ENCODE measurements at places on chromosomes 6 and 20.
A peak's percentile ranks its signal among the peaks of the same experiment; 100 is the strongest.

DNA sequence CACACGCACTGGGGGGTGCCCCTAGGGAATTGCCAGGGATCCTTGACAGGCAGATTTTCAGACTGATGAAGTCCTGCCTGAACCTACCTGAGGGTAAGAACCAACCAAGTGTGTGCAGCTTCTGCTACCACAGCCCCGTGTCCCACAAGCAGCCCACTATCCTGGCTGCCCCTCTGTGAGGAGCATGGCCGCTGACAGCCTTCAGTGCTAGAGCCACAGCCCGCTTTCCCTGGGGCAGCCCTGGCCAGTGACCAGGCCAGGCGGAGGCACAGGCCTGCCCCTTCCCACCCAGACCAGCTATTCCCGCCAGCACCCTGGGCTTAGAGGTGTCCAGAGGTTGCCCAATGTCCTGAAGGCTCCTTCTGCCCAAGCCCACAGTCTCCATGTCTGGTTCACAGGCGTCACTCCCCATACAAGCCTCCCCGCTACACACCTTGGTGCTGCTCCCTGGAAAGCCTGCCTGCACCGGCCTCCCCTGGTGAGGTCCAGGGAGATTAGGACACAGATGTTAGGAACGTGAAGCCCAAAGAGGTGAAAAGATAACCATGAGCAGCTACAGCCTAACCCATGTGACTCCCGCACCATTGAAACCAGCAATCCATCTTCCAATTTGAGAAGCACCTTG lies 207.0 kb downstream of the SYNDIG1 start:
- DNase-seq: no peak

- no peak for DNase-seq
Observed at GRCh38 chr6:53154794-53155193, 6.2 kb upstream of the GCM1 start.

GRCh38 chr6:56958481-56958880 lies 3.6 kb downstream of the BEND6 start:
- DNase-seq: no peak

DNA sequence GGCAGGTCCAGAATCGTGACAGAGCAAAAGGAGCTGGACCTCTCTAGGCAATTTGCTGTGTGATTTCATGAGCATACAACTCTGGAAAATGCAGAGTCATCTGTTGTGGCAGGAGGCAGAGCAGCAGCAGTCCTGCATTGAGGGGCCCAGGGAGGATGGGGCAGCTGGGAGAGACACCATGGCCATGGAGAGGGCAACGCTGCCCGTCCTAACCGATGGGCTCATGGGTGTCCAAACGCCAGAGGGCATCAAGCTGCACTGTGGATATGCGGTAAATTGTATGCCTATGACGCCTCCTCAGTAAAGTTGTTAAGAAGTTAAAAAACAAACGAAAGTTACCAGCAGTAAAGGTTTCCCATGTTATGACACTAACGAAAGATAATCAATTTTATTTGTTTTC lies 42.2 kb upstream of the DACT2 start:
- no peak for DNase-seq

GRCh38 chr20:21325296-21325695 lies 22.2 kb downstream of the XRN2 start:
- DNase-seq: no peak

DNA sequence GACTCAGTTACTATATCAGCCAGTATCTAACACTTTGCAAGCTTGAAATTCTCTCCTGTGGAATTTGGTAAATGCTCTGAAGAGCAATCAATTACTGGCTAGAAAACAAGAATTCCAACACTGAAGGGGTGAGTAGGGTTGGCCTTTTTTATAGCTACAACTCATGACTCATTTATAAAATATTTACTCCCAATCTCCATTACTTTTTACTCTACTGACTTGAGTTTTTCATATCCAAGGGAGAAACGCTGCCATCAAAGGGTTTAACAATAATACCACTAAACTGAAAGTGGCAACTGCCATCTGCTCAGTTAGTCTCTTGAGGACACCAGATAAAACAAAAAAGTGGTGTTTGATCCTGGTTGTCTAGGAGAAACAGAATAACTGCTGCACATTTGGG lies 203.1 kb downstream of the UBE3D start:
- DNase-seq: no peak

DNA sequence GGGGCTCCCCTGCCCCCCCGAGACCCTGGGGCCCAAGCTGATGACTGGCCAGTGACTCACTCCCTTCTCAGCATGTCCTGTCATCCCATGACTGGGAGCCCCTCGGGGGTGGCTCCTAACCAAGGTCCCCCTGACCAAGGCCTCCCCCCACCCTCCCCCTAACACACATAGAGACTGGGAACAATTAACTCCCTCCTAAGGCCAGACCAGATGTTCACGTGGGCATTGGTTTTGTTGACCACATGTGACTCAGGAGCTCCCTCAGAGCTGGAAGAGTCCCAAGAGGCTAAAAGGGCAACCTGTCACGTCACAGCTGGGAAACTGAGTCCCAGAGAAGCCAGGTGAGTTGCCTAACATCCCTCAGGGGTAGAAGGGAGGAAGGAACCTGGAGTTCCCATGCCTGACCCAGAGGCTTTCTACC lies 10.6 kb upstream of the CCN5 start:
- DNase-seq: no peak

DNA sequence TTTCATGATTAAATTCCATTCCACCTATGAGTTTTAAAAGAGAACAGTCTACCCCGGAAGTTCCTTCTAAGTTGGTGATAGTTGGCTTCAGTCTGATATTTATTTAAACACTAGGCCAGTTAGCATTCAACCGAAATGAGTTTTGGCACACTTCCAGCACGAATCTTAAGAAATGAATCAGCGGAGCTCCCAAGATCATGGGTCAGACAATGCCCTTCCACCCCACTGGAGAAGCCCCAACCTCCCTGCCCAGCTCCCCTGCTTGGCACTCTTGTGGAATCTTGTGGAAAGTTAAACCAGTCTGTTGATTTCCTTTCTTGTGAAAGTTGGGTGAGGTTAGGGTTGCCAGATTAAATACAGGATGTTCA lies 64.3 kb downstream of the MKKS start:
- DNase-seq: peak; percentile 40

- no peak for DNase-seq
Observed at GRCh38 chr6:25928562-25929324, 1.7 kb downstream of the SLC17A2 start.

GRCh38 chr6:129195643-129196042 lies 312.7 kb downstream of the LAMA2 start:
- no peak for DNase-seq

DNA sequence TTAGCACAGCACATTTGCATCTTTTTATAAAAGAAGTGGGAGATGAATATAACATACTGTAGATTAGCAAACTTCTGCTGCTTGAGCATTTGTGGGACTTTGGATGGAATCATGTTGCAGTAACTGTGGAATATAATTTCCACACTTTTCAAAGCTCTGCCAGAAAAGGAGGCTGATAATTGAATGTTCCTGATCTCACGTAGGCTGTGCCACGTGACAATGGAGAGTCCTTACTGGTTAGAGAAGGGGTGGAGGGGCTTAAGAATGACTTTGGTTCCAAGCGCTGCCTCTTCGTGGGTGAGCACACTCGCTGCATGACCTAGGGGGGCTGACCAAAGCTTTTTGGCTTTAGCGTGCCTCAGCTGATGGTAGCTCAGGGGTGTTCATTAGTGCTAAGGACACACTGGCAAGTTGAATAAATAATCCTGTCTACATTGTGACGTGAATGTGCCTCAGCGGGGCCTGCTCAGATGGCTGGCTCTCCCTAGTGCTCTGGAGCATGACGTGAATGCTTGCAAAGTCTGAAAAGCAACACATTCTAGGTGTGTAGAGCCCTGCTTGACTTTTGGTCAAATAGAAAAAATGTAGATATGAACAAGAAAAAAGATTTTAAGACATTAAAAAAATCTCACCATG lies 15.0 kb downstream of the WRNIP1 start:
- DNase-seq: no peak

GRCh38 chr6:37538107-37538506 lies 38.4 kb upstream of the CCDC167 start:
- no peak for DNase-seq

- no peak for DNase-seq
Observed at GRCh38 chr6:151440498-151440897, 11.4 kb downstream of the RMND1 start.

GRCh38 chr6:110877569-110877968 lies 3.0 kb downstream of the AMD1 start:
- no peak for DNase-seq

DNA sequence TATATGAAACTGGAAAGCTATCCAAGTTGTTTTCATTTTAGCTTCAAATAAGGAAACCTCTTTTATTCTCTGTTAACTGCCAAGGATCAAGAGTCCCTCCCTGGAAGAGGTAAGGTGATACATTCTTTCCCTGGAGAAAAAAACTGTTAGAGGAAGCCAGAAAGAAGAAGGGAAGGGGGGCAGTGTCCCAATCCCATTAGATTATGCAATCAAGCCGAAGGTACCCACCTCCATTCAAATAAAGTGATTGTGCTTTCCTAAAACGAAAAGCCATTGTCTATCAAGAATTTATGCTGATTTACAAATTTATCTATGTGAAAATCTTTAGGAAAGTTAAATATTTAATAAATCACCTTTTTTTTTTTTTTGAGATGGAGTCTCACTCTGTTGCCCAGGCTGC lies 9.5 kb upstream of the UQCC1 start:
- no peak for DNase-seq

DNA sequence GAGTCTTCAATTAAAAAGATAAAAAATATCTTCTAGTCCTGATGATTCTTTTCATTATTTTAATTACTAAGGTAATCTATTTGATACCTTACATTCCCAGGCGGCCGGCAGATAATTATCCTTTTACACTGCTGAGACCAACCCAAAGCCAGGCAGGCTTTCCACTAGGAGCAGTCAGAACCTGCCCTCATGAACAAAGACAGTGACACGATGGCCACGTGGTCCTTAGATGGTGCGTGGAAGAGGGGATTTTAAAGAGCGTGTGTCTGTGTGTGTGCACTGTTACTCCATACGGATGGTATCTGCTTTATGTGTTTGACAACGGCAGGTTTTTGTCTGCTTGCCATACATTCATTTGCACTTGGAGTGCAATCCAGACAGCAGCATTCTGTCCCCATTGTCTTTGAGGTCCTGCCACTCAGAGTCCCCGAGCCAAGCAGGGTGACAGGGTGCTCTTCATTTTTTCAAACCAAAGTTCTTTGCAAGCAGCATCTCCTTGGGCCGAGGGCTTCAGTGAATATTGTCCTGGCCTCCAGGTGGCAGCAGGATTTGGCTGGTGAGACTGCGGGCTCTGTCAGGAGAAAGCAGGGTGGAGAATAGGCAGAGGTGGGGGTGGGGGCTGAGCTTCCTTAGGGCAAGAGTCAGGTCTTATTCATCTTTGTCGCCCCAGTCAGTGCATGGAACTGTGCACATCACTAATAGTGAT lies 260.5 kb downstream of the NRN1 start:
- DNase-seq: no peak

GRCh38 chr6:101395345-101395744 lies 1.8 kb downstream of the GRIK2 start:
- no peak for DNase-seq

GRCh38 chr6:169452117-169452868 lies 198.6 kb upstream of the THBS2 start:
- peak; percentile 81 for DNase-seq

- no peak for DNase-seq
Observed at GRCh38 chr6:42269553-42269952, 51.9 kb upstream of the MRPS10 start.

GRCh38 chr6:170173335-170173881 lies 117.5 kb downstream of the DLL1 start:
- peak; percentile 63 for DNase-seq

DNA sequence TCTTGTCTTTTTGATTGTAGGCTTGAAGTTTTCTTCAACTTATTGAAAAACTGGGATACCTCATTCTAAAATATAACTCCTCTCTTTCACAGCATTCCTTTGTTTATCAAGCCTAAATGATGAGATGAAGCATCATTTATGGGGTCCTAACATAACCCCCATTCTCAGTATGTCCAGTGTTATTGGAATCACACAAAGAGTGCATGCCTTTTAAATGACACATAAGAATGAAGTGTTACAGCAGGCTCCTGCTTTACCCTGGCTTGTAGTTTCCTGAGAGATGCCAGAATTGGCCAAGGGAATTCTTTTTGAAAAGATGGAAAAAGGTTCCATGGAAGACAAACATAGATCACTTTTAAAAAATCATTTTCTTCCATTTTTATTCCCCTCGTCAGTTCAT lies 502.4 kb downstream of the BCKDHB start:
- DNase-seq: no peak

DNA sequence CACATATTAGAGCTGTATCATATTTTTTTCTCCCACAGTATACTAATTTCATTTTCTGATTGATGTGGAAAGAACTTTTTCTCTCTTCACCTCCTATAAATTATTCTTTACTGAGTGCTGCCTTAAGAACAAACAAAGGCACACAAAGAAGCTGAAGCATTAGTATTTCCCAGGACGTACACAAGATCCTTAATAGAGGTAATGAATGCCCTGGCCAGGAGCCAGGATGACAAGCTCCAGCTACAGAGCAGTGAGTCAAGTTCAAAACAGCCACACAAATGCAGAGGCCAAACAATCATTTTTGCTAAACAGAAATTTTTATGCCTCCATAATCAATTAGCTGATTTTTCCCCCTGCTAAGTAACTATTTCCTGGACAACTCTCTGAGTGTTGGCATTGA lies 639.6 kb downstream of the EPHA7 start:
- DNase-seq: peak; percentile 47

GRCh38 chr6:147173675-147174308 lies 30.4 kb upstream of the STXBP5 start:
- peak; percentile 30 for DNase-seq

GRCh38 chr20:63519668-63520503 lies 679 bp upstream of the PPDPF start:
- DNase-seq: peak; percentile 74

GRCh38 chr6:158848490-158848895 lies 29.3 kb upstream of the EZR start:
- DNase-seq: no peak

DNA sequence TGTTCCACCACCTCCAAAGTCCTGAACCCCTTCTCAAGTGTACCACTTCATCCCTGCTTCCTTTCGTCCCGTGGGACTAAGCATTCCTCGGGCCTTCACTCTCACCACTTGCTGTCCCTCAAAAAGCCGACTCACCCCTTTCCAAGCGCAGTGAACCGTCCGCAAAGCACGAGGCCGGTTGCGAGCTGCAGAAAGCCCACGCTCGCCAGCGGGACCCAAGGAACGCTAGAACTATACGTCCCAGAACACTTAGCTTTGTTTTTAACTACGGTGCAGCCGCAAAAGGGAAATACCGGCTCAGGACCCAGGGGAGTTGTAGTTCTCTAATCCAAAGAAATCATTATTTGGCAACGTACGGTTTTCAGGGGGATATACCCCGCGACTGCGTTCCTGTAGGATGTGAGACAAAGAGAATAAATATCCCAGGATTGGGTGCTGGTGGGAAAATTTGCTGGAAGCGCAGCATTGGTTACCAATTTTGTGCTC lies 416 bp upstream of the POLR1H start:
- peak; percentile 86 for DNase-seq

GRCh38 chr6:170101281-170102035 lies 189.4 kb downstream of the DLL1 start:
- no peak for DNase-seq

Measured in eye (tissue), 1 donor.